ENCODE measurements at places on chromosomes 5 and 9.
A peak's percentile ranks its signal among the peaks of the same experiment; 100 is the strongest.

DNA sequence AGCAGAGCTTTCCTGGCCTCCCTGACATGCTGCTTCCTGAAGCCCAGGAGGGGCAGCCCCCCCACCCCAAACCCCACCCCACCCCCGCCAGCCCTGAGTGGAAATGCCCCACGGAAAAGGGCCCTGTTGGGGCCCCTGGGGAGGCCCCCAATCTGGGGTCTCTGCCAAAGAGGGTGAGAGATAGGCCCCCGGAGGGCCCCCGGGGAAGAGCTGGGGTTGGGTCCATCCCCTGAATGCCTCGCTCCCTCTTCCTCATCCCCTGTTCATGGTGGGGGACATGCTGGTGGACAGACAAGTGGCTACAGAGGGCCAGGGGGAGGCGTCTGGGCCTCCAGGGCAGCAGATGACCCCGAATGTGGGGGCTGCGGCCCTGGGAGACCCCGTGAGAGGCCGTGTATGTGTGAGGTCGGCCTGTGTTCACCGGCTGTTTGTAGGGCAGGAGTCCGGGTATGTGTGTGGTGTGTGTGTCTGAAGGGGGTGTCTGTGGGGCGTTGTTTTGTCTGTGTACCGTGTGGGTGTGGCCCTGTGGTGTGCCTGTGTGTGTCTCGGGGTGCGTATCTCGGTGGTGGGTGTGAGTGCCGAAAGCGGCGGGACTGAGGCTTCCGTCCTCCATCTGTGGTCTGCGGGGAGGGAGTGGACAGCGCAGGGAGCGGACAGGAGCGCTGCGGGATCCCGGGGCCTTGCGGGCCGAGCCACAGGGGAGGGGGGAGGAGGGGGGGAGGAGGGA lies 11.3 kb downstream of the C9orf50 start:
- no peaks in the 10 kb centered on the region for H3K27me3 ChIP-seq
- DNase-seq = no peak
- no peaks in the 10 kb centered on the region for H3K36me3 ChIP-seq
- H3K4me1 ChIP-seq = peaks cover 29% of the 10 kb centered on the region
- H3K4me3 ChIP-seq = no peak overlapping the region

DNA sequence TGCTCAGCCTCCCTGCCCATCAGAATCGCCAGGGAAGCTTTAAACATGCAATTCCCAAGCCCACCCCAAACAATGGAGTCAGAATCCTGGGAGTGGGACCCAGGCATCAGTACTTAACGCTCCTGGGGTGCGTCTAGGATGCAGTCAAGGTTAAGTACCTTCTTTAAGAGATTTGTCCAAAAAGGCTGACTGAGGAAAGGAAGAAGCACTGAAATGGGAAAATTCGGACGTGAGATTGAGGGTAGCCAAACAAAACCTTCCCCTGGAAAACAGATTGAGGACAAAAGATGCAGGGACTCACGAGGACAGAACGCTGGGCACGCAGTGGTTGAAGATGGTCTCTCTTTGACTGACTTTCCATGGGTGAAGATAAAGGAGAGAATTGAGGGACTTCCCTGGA lies 143.5 kb downstream of the MTX3 start:
- H3K36me3 ChIP-seq = no peaks in the 10 kb centered on the region
- no peak overlapping the region for H3K27ac ChIP-seq
- no peaks in the 10 kb centered on the region for H3K4me1 ChIP-seq
- H3K27me3 ChIP-seq = no peaks in the 10 kb centered on the region

- H3K4me3 ChIP-seq = no peak overlapping the region
- H3K27ac ChIP-seq = no peak overlapping the region
- H3K27me3 ChIP-seq = no peaks in the 10 kb centered on the region
- no peak for DNase-seq
- no peaks in the 10 kb centered on the region for H3K36me3 ChIP-seq
These were observed 11.6 kb downstream of the PTCH1 start for GRCh38 chr9:95505072-95505716.

DNA sequence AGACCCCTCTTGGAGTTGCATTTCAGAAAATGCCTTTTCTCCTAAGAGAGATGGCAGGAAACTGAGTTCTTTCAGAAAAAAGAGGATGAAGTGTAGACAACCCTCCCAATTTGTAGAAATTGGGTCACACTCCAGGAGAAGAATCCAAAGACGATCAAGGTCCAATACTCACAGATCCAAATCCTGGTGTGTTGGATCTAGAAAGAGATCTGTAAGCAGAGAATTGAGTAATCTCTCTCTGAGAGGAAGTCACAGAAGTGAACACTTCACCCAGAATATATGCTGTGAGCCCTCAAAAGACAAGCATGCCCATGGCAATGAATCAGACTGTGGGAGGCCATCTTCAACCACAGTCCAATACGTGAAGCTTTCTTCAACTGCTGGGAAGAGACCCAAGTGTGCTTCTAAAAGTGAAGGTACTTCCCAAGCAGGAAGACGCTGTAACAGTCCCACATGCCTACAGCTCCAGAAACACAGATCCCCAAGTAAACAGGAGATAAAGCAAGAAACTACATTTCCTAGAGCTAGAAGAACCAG lies 182.7 kb downstream of the SMC2 start:
- no peak for DNase-seq
- no peak overlapping the region for H3K4me3 ChIP-seq
- H3K4me1 ChIP-seq = peaks cover 27% of the 10 kb centered on the region

DNA sequence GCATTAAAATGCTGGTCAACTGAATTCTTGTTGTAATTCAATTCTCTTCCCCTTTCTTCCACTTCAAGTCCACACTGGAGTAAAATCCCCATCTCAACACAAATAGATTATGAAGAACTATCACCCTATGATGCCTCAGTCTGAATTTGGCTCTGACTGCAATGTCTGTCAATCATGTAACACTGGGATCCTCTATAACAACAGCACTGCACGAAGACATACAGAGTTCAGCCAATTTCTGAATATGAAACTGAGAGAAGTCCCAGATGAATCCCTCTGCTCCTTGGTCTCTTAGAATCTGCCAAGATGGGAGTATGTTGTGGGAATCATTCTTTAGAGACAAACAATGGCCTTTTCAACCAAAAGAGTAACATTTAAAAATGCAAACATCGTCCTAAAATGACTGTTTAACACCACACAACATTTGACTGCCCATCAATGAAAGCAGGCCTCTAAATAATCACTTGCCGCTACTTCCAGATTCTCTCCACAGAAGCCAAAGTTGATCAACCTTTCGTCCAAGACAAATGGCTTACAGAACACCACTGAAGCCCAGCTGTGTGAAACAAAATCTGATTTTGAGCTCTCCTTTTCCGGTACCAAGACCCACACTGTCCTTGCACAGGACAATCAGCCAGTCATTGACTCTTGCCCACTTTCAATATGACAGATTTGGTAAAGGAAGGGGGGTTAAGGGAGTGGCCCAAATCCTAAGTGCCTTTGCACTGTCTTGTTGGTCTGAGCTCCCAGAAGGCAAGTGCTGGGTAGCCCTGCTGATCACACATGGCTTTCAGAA lies 258.0 kb downstream of the EBF1 start:
- H3K36me3 ChIP-seq = no peaks in the 10 kb centered on the region
- peaks cover 8% of the 10 kb centered on the region for H3K4me1 ChIP-seq
- no peak overlapping the region for H3K4me3 ChIP-seq
- no peak for DNase-seq
- no peak overlapping the region for H3K27ac ChIP-seq

DNA sequence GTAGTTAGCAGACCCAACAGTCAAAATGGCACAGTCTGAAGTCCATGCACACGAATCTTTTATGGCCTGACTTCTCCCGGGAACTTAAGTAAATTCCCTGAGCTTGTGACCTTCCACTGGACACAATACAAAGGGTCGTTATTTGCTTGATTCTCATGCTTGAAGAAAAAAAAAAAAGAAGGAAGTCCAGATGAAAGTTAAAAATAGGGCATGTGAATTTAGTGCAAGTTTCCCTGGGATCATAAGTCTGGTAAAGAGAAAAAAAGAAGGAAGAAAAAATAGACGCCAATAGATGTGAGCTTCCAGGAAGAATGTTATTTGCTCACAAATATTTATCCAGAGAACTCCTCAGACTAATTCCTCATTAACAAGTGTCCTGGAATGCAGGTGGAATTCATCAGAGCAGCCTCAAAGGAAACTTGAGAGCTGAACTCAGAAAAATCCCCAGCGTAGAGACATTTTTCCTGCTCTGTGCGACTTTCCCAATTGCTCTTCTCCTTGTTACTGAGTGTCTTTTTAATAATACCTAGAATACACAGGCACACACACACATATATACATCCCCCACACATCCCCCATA lies 616.3 kb downstream of the EBF1 start:
- no peaks in the 10 kb centered on the region for H3K36me3 ChIP-seq
- no peak overlapping the region for H3K4me3 ChIP-seq
- H3K4me1 ChIP-seq = peaks cover 17% of the 10 kb centered on the region

DNA sequence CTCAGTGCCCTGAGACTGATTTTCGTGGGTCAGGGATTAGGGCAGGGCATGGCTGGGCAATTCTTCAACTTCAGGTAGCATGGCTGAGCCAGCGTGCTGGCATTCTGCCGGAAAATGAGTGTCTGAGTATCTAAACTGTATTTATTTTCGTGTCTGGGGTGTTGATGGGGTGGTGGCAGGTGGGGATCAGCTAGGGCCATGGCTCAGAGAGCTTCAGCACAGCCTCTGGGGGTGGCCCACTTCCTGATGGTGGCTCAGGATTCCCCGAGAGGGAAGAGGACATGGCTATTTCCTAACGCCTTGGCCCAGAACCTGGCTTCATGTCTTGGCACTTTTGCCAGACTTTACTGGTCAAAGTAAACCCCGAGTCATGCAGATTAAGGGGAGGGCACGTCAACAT lies 260.5 kb downstream of the GADD45G start:
- H3K4me3 ChIP-seq = no peak overlapping the region
- no peaks in the 10 kb centered on the region for H3K36me3 ChIP-seq
- no peaks in the 10 kb centered on the region for H3K4me1 ChIP-seq
- DNase-seq = no peak
- H3K27me3 ChIP-seq = no peaks in the 10 kb centered on the region

DNA sequence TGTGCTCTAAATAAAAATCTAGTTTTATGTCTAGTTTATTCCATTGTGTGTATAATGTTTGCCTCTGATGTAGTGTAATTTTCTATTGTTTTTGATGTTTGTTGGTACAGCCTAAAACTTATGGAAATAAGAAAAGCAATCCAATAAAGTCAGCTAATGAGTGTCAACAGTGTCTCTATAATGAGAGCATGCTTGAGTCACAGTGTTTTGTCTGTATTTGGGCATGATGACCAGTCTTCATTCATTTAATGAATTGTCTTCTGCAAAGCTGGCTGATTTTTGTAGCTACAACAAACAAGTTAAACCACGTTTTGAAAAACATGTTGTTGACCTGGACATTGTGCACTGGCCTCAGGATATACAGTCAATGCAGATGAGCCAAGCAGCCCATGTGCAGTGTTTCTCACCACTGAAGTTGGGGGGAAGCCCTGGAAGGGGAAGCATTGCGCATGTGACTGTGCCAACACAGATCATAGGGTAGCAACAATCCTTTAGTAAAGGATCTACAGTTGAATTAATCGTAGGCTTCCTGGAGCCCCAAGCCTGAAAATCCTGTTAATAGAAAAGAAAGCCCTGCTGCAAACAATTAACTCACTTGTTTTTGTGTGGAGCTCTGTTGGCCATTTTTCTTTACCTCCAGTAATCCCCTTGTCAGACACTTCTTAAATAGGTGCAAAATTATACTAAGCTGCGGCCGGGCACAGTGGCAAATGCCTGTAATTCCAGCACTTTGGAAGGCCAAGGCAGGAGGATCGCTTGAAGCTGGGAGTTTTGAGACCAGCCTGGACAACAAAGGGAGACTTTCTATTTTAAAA lies 88.0 kb downstream of the INIP start:
- DNase-seq = no peak
- H3K27ac ChIP-seq = no peak overlapping the region
- peaks cover 6% of the 10 kb centered on the region for H3K4me1 ChIP-seq
- H3K36me3 ChIP-seq = no peaks in the 10 kb centered on the region
- H3K27me3 ChIP-seq = no peaks in the 10 kb centered on the region
- no peak overlapping the region for H3K4me3 ChIP-seq

- H3K4me1 ChIP-seq = peaks cover 25% of the 10 kb centered on the region
- no peak overlapping the region for H3K4me3 ChIP-seq
- H3K27ac ChIP-seq = peak overlapping the region; percentile 72
- peak; percentile 28 for DNase-seq
These were observed 78.0 kb downstream of the WNK2 start for GRCh38 chr9:93261735-93262523.

- H3K4me3 ChIP-seq = no peak overlapping the region
- peaks cover 10% of the 10 kb centered on the region for H3K4me1 ChIP-seq
- no peak overlapping the region for H3K27ac ChIP-seq
- no peaks in the 10 kb centered on the region for H3K27me3 ChIP-seq
- no peaks in the 10 kb centered on the region for H3K36me3 ChIP-seq
These were observed 14.0 kb upstream of the TRIO start for GRCh38 chr5:14129123-14129522.
